Panc1 (cell line): ENCODE measurements at places on chromosomes 16 and 17. TPM values are rescaled to one million over a fixed set of nuclear protein-coding genes. Genes with fewer than 3 reads are reported as not detected.

TEX19 gene
- total RNA-seq, result 0.21 TPM

TOP2A gene
- 230 TPM for total RNA-seq

TAC4 gene
- total RNA-seq, result not detected

FBXW10B gene
- total RNA-seq, result 0.54 TPM
